ENCODE measurements at places on chromosomes 5 and 9.

- DNase-seq = no peak
These were observed 38.4 kb downstream of the HMGCR start for GRCh38 chr5:75375414-75375813.

GRCh38 chr9:89915187-89915586 lies 310.4 kb downstream of the GADD45G start:
- no peak for DNase-seq

- DNase-seq = peak; percentile 86
These were observed at the start of gene INPP5E for GRCh38 chr9:136439481-136440408. Gene INPP5E, minus strand, starts transcription at chr9:136439845. Its CDS starts 426 bp downstream, at chr9:136439419.

DNA sequence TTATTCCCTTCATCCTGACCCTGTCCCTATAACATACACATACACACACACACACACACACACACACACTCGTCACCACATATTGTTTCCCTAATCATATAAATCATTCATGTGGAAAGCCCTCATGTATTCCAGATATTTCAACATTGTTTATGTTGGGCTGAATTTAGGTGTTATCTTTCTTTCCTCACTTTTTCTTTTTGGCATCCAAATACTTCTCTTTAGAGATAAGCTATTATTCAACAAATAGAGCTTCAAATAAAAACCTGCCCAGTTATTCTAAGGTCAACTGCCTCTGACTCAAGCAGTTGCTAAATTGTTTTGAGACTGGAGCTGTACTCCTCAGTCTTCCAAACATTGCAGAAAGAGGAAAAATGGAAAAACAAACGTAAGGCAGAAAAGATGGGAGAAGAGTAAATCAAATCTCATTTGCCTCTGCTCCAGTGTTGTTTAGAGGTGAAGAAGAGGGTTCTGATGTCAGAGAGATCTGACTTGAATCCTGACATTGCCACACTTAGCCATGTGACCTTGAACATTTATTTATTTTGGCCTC lies 215.7 kb downstream of the GAS1 start:
- DNase-seq = no peak

GRCh38 chr5:149834246-149834855 lies 104.2 kb downstream of the PPARGC1B start:
- peak; percentile 58 for DNase-seq

DNA sequence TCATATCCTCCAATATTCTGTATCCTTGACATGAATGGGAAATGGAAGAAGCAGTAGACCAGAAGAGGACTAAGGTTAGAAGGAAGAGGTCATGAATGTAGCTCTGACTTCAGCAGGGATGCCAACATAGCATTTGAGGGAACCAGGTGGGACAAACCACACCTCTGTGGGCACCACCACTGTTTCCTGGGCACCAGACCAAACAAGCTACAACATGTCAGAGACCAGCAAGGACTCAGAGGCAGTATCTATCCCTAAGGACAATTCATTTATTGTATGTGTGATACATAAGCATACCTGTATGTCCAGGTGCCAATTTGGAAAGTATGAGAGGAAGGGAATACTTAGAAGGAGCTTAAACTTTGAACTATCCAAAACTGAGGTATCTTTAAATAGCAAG lies 192.8 kb downstream of the MAN2A1 start:
- DNase-seq = no peak

GRCh38 chr9:37295796-37296195 lies 126.7 kb upstream of the GRHPR start:
- no peak for DNase-seq

DNA sequence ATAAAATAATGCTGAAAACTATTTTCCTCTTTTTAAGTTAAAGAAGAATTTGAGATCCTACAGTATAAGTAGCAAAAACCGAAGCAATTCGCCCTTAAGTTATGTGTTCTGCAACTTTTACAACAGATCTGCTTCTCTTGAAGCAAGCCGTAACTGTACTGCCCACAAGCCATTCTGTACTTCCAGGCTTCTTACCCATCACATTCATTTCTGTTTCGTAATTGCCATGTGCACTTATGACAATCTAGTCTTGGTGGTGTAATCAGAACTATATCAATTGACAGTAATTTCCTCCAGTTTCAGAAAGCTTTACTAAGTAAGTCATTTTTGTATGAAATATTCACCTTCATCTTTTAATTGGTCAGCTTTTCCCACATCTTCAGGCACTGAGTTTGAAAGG lies 13.8 kb downstream of the SGTB start:
- DNase-seq = no peak

DNA sequence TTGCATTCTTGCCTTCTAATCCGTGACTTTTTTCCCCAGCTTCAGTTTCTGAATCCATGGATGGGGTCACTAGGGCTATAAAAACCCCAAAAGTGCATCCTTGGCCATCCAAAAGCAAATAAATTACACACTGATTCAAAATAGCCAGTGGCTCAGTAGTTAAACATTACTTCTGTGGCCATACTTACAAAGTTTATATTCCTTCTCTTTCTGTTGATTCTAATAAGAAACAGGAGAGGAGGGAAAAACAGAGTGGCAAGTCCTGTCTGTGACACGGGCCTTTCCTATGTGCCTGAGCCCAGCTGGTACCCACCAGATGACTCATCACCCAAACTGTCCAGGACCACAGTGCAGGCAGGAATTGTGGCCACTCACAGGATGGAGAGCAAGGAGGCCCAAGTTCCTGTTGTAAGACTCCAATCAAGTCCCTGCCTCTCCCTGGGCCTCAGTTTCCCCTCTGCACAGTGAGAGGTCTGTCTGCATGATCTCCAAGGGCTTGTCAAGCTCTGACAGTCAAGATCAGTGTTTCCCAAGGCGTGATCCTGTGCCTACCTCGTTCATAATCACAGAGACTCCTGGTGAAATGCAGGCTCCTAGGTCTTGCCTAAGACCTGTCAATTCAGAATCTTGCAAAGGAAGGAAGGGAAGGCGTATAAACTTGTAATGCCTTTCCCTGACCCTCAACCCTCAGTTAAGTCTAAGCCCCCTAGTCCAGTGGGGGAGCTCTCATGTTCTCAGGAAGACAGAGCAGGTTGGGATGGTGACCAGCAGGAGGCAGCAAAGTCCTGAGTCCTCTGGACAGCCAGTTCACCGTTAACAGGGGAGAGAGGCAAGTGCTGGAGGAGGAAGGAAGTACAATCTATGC lies 29.5 kb downstream of the TNIP1 start:
- peak; percentile 74 for DNase-seq

DNA sequence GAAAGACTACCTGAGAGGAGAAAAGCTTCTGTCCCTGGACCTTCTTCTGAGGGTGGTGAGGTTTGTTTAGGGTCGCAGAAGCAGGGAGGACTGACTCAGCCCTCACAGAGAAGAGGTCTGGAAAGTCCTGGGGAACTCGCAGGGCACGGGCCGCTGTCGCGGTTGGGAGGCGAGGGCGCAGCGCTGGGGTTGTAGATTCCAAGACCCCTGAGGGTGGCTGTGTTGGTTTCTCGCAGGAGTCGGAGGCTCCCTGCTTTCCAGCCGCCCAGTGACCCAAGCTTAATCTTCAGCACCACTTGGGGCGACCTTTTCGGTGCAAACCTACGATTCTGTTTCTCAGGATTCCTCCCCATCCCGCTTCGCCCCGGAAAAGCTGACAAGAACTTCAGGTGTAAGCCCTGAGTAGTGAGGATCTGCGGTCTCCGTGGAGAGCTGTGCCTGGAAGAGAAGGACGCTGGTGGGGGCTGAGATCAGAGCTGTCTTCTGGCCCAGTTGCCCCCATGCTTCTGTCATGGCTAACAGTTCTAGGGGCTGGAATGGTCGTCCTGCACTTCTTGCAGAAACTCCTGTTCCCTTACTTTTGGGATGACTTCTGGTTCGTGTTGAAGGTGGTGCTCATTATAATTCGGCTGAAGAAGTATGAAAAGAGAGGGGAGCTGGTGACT lies 482 bp downstream of the SLC27A6 start:
- no peak for DNase-seq

GRCh38 chr9:121372239-121373010 lies 2.4 kb upstream of the STOM start:
- no peak for DNase-seq

DNA sequence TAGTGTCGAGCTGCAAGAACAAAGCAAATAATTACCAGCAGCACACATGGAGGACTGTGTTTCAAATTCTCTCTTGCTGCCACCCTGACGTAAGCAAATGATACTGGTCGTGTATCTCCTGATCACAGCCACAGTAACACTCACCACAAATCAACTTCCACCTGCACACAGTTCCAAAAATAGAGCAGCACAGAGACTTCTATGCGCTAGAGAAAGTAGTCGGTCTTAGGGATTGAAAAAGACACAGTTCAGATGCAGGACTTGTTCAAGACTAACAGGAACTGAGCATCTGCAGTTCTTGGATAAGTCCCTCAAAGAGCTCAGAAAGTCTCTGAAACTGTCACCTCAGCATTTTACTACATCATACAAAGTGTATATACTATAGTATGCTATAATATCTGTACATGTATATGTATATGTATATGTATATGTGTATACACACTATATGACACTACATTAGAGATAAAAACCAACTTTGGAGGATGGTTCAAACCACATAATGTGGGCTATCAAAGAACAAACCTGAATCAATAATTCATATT lies 279.0 kb downstream of the GLIS3 start:
- no peak for DNase-seq

GRCh38 chr5:96474073-96474472 lies 41.0 kb upstream of the PCSK1 start:
- DNase-seq = no peak

- no peak for DNase-seq
These were observed 42.6 kb upstream of the ANKRD18A start for GRCh38 chr9:38662763-38663593.

GRCh38 chr5:177445052-177445916 lies 1.3 kb upstream of the PRR7 start:
- DNase-seq = no peak

DNA sequence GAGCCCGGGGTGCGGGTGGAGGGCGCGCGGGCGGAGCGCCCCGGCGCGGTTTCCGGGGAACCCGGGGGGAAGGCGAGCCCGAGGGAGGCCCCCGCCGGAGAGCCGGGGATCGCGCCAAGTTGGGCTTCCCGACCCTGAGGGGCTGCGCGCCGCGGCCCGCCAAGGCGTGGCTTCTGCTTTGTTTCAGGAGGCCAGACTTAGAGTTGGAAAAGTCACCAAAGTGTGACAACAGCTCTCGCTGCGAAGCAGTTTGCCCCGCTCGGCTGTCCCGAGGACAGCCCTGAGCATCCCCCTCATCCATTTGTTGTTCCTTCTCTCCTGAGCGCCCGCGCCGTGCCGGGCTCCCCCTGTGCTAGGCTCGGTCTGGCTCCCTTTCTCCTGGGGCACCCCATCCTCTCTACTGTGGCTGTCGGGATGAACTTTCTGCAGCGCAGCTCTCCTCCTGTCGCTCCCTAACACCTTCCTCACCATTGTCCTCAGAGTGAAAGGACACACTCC lies 410 bp downstream of the GLIPR2 start:
- no peak for DNase-seq

DNA sequence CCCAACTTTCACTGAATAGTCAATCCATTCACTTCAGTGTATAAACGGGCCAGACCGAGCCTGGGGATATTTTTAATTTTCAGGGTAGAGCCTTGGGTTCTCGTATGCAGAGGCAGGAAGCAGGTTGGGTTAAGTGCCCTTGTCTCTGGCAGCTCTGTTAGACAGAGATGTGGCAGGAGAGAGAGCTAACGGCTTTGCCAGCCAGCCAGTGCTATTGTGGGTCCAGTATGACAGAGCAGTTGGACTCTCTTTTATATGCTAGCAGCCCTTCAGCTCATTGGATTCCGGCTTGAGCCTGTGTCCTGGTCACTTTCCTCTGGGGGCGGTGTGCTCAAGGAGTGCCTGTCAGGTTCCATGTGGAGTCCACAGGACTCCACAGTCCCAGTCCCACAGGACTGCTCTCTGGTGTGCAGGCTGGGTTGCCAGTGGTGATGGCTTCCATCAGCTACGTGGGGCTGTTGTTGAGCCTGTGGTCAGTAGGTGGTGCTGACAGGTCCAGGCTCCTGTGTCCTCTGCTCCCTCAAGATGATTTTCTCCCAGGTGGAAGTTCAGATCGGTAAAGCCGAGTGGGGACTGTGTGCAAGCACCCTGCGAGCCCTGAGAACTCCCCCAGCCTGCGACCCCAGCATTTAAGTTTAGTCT lies 14.3 kb downstream of the CLTA start:
- DNase-seq = no peak

GRCh38 chr9:112848316-112849151 lies 42.1 kb downstream of the SLC46A2 start:
- DNase-seq = no peak

DNA sequence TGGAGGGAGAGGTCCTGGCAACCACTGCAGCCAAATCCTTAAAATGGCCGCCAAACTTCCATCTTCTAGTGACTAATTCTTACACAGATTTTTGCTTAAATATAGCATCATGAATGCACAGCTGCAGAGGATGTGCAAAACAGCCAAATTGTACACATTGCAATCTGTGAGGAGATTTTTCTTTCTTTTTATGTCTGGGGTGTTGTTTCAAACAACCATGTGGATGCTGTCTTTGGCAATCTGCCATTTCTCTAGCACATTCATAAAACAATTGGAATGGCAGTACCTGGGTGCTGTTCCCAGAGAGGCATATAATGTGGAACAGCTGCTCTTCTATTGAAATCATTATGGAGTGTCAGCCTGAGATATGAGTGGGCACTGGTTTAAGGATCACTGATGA lies 1082.9 kb upstream of the SEMA6A start:
- DNase-seq = no peak

DNA sequence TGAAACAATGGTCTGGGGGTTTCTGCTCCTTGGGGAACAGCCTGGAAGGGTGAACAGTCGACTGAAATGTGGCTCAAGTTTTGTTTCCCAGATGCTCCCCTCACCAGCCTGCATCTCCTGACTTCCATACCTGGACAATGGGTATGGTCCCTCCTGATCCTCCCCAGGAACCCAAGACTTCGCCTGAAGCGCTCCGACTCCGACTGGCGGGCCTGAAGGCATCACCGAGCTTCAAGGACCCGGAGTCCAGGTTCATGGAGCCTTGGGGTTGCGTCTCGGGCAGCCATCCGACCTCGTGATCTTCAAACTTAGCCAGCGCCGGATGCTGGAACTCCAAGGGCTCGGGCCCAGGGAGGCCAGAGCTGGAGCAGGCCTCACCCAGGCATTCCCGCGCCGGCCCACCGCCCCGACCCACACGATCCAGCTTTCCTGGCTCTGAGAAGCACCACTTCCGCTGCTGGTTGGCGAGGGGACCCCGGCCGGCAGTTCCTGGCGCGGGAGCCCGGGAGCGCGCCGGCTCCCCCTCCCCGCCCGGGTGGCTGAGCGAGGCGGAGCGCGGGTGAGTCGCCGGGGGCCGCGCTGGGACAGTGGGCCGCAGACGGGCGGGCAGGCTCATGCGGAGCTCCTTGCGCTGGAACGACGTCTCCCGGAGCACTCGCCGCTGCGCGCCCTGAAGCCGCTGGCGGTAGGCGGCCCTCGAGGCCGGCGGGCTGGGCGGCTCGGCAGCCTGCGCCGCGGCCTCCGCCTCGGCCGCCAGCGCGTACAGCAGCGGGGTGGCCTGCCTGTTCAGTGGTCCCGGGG lies 5.2 kb downstream of the SHROOM1 start:
- DNase-seq = no peak

- no peak for DNase-seq
These were observed 892 bp downstream of the SMIM32 start for GRCh38 chr5:136192015-136192525.

GRCh38 chr9:16499892-16500291 lies 370.6 kb downstream of the BNC2 start:
- no peak for DNase-seq

Data from CD4-positive, alpha-beta T cell treated with Interleukin-2 at 100 ng/mL for 4 hours (primary cell).